ENCODE measurements at places on chromosomes 1 and 21. TPM values are rescaled to one million over a fixed set of nuclear protein-coding genes. Genes with fewer than 3 reads are reported as not detected.

CR1 gene
- total RNA-seq: 1.5 TPM

- H3K4me3 ChIP-seq: no peak overlapping the region
- no peak for DNase-seq
- H3K27ac ChIP-seq: no peak overlapping the region
- H3K27me3 ChIP-seq: no peaks in the 10 kb centered on the region
Observed at GRCh38 chr1:64526312-64526711, 56.4 kb downstream of the CACHD1 start.

- DNase-seq: no peak
- no peaks in the 10 kb centered on the region for H3K27me3 ChIP-seq
- H3K27ac ChIP-seq: no peak overlapping the region
- H3K4me3 ChIP-seq: no peak overlapping the region
- H3K4me1 ChIP-seq: no peaks in the 10 kb centered on the region
Observed at GRCh38 chr1:58206749-58207148, 339.8 kb downstream of the OMA1 start.

DNA sequence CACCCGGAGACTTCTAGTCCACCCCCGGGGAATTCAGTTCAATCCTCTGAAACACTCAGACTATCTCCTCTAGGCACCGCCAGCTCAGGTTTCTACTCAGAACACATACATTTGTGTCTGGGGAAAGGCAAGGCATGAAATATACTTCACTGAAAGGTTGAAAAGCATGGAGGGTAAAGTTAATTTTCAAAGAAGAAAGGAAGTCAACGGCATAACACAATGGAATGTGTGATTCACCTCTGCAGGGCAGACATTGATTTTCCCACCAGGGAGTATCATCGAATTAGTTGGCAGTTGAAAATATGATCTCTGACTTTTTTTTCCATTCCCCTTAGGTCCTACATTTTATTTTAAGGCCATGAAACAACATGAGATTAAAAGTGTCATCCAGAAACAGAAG, 669.4 kb downstream of the SMYD3 start:
- H3K4me1 ChIP-seq: no peaks in the 10 kb centered on the region
- no peaks in the 10 kb centered on the region for H3K36me3 ChIP-seq
- no peak overlapping the region for H3K27ac ChIP-seq
- no peaks in the 10 kb centered on the region for H3K27me3 ChIP-seq
- H3K4me3 ChIP-seq: no peak overlapping the region

DNA sequence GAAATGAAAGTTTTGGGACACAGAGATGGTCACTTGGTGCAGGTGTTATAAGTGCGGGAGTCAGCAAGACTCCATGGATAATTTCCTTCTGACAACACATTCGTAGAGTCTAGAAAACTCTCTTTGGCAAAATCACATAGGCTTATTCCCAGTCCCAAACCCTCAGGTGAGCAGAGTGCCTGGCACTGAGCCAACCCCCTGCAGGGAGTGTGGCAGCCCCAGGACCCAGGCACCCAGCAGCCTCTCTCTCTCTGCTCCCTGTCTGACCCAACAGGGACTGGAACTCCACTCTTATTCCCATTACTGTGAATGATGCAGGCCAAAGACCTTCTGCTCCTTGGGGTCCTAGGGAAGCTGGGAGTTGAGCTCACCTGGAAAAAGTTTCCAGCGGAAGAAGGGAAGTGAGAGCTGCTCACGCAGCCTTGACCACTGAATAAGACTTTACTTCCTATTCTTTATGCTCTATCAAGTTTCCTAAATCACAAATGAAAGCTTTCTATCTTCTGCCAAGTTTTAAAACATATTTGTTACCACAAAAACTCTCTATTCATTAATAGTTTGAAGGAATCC, 132.6 kb upstream of the ETV3 start:
- H3K27me3 ChIP-seq: peaks cover 8% of the 10 kb centered on the region
- H3K4me3 ChIP-seq: no peak overlapping the region
- H3K4me1 ChIP-seq: no peaks in the 10 kb centered on the region
- H3K36me3 ChIP-seq: no peaks in the 10 kb centered on the region
- no peak overlapping the region for H3K27ac ChIP-seq

GRCh38 chr1:21736876-21737275, 46.1 kb downstream of the USP48 start:
- DNase-seq: no peak
- no peaks in the 10 kb centered on the region for H3K27me3 ChIP-seq
- H3K4me1 ChIP-seq: no peaks in the 10 kb centered on the region
- H3K27ac ChIP-seq: no peak overlapping the region

GRCh38 chr1:186189156-186189555, 185.9 kb downstream of the TPR start:
- no peak for DNase-seq
- no peaks in the 10 kb centered on the region for H3K36me3 ChIP-seq
- no peak overlapping the region for H3K27ac ChIP-seq
- no peaks in the 10 kb centered on the region for H3K27me3 ChIP-seq

LYPD8 gene
- 0.05 TPM for total RNA-seq

DNA sequence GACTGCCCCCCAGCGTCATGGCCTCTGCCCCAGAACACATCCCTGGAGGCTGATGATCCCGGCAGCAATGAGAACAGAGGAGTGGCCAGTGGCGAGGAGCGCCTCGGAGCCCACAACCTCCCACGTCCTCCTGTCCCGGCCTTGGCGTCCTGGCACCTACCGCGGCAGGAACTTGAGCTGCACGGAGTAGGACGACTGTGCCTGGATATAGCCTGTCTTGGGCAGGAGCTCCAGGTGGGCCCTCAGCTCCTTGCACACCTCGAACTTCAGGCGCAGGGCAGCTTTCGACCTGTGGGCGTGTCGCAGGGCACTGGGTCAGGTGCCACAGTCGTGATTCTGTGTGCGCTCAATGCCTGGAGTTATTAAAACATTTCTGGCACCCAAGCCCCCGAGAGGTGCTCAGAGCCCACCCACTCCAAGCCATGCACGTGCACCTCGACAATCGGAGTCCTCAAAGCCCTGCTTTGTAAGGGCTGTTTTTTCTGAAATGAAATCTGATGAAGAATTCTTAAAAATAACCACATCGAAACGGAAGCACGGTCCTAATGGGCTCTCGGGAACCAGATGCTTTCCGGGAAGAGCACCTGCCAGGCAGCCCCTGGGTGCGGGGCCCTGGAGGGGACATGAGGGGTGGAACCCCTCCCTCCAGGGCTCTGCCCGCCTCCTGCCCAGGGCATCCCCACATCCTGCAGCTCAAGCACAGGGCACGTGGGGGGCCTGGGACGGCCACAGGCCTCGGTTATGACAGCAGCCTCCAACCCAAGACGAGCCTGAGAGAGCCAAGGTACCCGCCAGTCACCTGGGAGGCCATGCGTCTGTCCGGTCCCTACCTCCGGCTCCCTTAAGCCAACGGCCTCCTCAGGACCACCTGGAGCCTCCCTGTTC, 23.0 kb upstream of the TMEM52 start:
- no peaks in the 10 kb centered on the region for H3K4me1 ChIP-seq
- H3K36me3 ChIP-seq: no peaks in the 10 kb centered on the region
- H3K27me3 ChIP-seq: no peaks in the 10 kb centered on the region
- DNase-seq: no peak
- H3K27ac ChIP-seq: no peak overlapping the region

GUCA2B gene
- 0.28 TPM for total RNA-seq

- no peaks in the 10 kb centered on the region for H3K27me3 ChIP-seq
- H3K4me1 ChIP-seq: no peaks in the 10 kb centered on the region
- no peak for DNase-seq
- no peak overlapping the region for H3K4me3 ChIP-seq
- no peaks in the 10 kb centered on the region for H3K36me3 ChIP-seq
- no peak overlapping the region for H3K27ac ChIP-seq
Observed at GRCh38 chr1:219151467-219151866, 22.2 kb upstream of the LYPLAL1 start.

DNA sequence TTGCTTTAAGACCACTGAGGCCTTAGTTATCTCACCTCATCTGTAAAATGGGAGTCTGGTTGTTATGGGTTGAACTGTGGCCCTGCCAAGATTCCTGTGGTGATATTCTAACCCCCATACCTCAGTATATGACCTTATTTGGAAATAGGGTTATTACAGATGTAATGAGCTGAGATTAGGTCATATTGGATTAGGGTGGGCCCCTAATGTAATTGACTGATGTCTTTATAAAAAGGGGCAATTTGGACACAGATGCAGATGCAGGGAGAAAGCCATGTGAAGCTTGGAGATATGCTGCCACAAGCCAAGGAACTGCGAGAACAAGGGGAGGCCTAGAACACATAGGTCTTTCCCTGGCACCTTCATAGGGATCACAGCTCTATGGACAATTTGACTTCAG, 3.9 kb downstream of the C1orf87 start:
- no peak overlapping the region for H3K4me3 ChIP-seq
- H3K36me3 ChIP-seq: no peaks in the 10 kb centered on the region
- DNase-seq: no peak
- H3K27me3 ChIP-seq: peaks cover 23% of the 10 kb centered on the region
- H3K27ac ChIP-seq: no peak overlapping the region

- no peak overlapping the region for H3K27ac ChIP-seq
- H3K27me3 ChIP-seq: no peaks in the 10 kb centered on the region
- H3K4me3 ChIP-seq: no peak overlapping the region
- DNase-seq: no peak
- H3K36me3 ChIP-seq: peaks cover 6% of the 10 kb centered on the region
Observed at GRCh38 chr1:243513726-243514491, 258.1 kb downstream of the SDCCAG8 start.

DNA sequence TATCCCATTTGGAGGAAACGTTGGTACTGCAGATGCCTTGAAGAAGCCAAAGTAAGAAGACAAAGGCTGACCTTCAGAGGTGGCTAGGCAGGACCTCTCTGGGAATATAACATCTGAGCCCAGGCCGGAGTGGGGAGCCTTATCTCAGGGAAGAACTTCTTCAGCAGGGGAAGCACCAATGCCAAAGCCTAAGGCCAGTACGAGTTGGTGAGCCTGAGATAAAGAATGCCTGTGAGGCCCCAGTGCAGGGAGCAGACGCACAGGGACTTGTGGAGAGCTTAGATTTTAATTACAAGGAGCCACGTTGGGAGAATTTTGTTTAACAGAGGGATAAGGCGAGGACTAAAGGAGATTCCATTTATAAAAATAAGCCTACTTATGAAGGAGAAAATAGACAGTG, 468.8 kb upstream of the RUNX1 start:
- DNase-seq: no peak
- H3K27me3 ChIP-seq: no peaks in the 10 kb centered on the region
- no peak overlapping the region for H3K27ac ChIP-seq
- no peak overlapping the region for H3K4me3 ChIP-seq

DNA sequence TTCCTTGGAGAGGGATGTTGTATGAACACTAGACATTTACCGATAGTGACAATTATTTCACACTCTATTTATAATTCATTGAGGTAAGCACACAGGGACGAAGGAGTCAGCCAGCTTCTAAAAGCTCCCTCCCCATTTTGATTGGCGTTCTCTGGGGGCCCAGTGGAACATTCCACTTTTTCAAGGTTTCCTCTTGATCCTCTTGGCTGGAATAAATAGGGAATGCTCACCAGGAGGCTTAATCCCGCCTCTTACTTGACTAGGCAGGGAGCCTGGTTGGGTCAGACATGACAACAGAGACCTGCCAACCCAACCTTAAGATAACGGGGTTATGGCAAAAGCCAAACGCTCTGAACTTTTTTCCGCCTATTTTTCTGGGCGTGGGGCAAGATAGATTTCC, 974 bp downstream of the ACTN2 start:
- no peaks in the 10 kb centered on the region for H3K36me3 ChIP-seq
- H3K27me3 ChIP-seq: peaks cover 19% of the 10 kb centered on the region
- no peak overlapping the region for H3K4me3 ChIP-seq
- peaks cover 6% of the 10 kb centered on the region for H3K4me1 ChIP-seq
- no peak overlapping the region for H3K27ac ChIP-seq

DNA sequence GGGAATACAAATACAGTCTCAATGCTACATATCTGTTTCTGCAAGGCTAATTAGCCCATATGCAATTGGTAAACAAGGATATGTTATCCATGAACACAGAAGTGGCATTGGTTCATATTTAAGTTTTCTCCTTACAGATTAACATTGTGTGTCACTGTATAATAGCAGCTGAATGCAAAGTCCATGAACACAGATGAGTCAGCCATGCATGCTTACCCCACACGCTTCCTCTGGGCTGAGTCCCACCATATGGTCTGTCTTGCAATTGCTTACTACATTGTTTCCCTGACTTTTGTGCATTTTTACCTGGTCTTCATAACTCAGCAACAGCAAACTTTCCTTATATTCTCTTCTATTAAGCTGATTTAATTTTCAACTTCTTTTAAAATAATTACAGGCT, 41.5 kb upstream of the TSNAX start:
- no peak for DNase-seq
- no peak overlapping the region for H3K27ac ChIP-seq
- H3K36me3 ChIP-seq: no peaks in the 10 kb centered on the region
- no peak overlapping the region for H3K4me3 ChIP-seq
- H3K27me3 ChIP-seq: no peaks in the 10 kb centered on the region

Data from thymus (tissue), 14 donors.